H7 (cell line): ENCODE measurements at places on chromosomes 3 and 15. TPM values are rescaled to one million over a fixed set of nuclear protein-coding genes. Genes with fewer than 3 reads are reported as not detected.

DNA sequence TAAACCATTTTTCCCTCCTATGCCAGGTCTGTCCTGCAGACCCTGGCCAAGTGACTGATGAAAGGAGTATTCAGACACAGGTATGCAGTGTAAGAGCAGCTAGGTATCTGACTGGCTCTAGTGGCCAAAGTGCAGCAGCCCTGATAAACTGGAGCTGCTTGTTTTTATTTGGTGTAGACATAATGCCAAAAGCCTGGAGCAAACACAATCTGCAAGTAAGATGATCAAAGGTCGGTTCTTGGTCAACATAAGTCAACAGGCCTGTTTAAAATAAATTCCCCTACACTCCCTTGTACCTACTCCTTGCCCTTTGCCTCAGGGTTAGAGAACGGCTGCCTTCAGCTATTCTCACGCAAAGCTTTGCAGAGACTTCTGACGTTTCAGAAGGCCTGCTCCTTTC is 1003.1 kb downstream of the ZPLD1 start:
- DNase-seq: no peak

Gene ITGA11
- 0.03 and 0.07 TPM in 2 replicates for total RNA-seq

- DNase-seq: no peak
Observed at GRCh38 chr3:113485161-113485609, 29.8 kb downstream of the SPICE1 start.

DNA sequence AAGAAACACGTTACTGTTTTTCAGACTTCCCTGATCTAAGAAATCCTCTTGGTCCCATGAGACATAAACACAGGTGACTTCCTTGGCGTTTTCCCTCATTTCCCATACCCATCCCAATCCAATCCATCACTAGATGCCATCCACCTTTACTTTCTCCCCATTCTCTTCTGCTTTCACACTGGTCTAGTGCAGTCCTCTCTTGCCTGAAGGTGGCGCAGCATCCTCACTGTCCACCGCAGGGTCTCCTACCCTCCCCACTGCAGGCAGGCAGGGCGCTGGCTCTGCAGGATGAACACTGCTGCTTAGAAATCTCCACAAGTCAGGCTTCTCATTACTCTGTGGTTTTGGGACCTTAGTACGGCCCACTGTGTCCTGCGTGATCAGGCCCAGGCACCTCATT is 58.2 kb downstream of the RAB7A start:
- peak; percentile 69 for DNase-seq

Gene PTPRG
- 54.4 and 81.5 TPM in 2 replicates for total RNA-seq

- peak; percentile 38 for DNase-seq
Observed at GRCh38 chr3:23809840-23810342, 4.1 kb downstream of the UBE2E1 start.

- DNase-seq: peak; percentile 90
Observed at GRCh38 chr3:181710345-181711291, 1.1 kb upstream of the SOX2 start.

GRCh38 chr3:115239717-115240116 is 92.6 kb upstream of the ZBTB20 start:
- DNase-seq: no peak

DNA sequence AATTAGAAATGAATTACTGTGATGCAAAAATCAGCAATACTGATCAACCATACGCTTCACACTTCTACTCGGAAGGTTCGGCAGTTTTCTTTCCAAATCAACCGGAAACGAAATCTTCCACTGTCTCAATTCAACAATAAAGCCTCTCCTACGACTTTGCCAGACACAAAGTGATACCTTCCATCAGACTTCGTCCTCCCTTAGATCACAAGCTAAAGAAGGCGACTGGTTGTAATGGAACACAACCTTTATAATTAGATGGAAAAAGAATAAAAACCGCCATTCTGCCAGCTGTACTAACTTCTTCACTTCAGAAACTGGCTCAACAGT is 618 bp downstream of the PARL start:
- no peak for DNase-seq

DNA sequence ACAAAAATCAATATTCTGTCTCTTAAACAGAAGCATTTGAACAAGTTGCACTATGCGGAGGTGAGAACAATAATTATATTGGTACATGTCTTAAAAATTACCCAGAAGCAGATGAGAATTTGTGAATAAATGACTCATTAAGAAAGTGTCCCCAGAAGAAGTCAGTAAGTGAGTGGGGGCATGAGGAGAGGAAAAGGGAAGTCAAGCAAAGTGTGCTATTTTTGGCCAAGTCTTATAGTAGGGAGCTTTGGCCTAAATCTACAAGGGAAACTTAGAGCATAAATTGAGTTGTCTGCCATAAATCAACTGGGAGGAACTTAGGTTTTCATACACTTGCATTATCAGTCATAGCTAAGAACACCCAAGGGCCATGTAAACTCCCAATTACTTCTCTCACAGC is 86.9 kb upstream of the SATB1 start:
- DNase-seq: no peak

DNA sequence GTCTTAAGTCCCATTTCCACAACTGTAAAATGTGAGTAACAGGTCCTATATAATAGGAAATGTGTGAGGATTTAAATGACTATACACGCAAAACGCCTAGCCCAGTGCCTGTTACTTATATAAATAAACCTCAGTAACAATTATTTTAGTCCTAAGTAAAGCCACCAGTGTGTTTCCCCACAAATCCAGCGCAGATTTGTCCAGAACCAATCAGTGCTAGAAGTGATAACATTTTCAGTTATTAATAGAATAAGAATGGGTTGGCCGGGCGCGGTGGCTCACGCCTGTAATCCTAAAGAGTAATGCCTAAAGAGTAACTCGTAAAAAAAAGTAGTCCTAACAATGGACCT is 561 bp downstream of the RPAP1 start:
- DNase-seq: no peak

Gene POC1A
- total RNA-seq: 25.1 and 26.4 TPM in 2 replicates

Gene SOX14
- total RNA-seq: 0.52 and 1.2 TPM in 2 replicates

DNA sequence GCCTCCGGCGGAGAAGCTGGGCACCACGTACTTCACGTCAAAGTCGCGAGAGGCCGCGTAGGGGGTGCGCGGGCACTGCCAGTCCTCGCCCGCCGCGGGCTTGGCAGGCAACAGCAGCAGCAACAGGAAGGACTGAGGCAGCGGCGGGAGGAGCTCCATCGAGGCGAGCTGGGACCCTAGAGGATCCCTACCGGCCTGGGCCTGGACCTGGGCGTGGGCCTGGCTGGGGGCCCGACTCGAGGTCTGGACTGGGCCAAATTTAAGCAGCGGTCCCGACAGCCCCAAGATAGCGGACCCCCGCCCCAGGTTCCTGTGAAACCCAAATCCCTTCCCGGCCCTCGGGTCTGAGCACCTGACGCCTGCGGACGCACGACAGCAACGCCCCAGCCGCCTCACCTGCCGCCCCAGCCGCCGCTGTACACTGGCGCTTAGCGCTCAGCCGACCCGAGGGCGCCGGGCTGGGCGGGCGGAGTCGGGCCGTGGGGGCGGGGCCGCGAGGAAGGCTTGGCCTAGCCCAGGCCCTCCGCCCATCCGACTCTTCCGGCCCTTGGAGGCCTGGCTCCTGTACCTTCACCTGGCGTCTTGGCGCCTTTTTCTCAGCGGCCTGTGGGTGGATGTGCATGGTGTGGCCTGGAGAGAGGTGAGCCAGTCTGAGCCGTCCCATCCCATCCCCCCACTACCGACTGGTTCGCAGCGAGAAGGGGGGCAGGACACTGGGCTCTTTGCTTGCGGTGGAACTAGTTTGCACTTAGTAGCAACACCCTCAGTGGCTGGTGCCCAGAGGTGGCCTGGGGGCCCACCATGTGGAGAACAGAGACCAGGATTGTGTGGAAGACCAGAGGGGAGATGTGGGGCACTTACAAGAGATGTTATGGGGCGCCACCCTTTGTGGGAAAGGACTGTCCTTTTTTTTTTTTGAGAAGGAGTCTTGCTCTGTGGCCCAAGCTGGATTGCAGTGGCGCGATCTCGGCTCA is at the start of gene MST1R:
MST1R (minus strand) TSS at position 423 of the 974 bp plus-strand sequence; CDS start at position 159, 264 bp downstream.
- peak; percentile 98 for DNase-seq

DNA sequence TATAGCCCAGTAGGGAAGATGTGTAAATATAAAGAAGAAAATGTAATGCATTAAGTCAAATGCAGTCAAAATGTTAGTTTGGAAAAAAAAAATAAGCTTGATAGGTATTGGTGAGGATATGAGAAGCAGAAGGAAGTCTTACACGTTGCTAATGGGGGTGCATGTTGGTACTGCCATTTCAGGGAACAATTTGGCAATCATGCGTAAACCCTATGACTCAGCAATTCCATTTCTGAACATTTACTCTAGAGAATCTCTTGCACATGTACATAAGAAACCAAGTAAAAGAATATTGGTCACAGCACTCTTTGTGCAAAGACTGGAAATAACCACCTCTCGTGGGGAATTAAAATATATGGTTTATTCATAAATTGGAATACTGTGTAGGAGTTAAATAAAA is 35.5 kb upstream of the TIMP4 start:
- no peak for DNase-seq
